ENCODE measurements at places on chromosomes 6 and 20. TPM values are rescaled to one million over a fixed set of nuclear protein-coding genes. Genes with fewer than 3 reads are reported as not detected.

Gene TREML2
- not detected for polyA plus RNA-seq

Gene SPO11
- not detected for polyA plus RNA-seq

Gene PBOV1
- polyA plus RNA-seq: not detected

Gene MYB
- 4.2 TPM for polyA plus RNA-seq
